ENCODE measurements at places on chromosomes 3 and 15. TPM values are rescaled to one million over a fixed set of nuclear protein-coding genes. Genes with fewer than 3 reads are reported as not detected.

The SHC4 gene
- total RNA-seq, result 0.48 TPM

The SAMMSON gene
- total RNA-seq, result not detected

The BBS4 gene
- 21.3 TPM for total RNA-seq

The CCR9 gene
- 0.14 TPM for total RNA-seq

The FAM107A gene
- 15.0 TPM for total RNA-seq

The ST3GAL6 gene
- 2.5 TPM for total RNA-seq

The ZNF385D gene
- 0.41 TPM for total RNA-seq

The CCR1 gene
- total RNA-seq, result not detected

The DNAH12 gene
- total RNA-seq, result not detected

The RNU5B-1 gene
- not detected for total RNA-seq

The CCDC32 gene
- total RNA-seq, result 39.2 TPM

The SPINK8 gene
- total RNA-seq, result not detected

The ZMYND10 gene
- not detected for total RNA-seq

The MYL3 gene
- 16.1 TPM for total RNA-seq

The SLC35G2 gene
- total RNA-seq, result 0.68 TPM

The ZBTB47 gene
- total RNA-seq, result 13.7 TPM

The KLHL6 gene
- total RNA-seq, result 0.60 TPM

The SMCO1 gene
- total RNA-seq, result not detected

The CAMK2N2 gene
- not detected for total RNA-seq

The HDC gene
- 0.64 TPM for total RNA-seq

The CACNA1D gene
- total RNA-seq, result 20.9 TPM

The RASGRP1 gene
- total RNA-seq, result 0.40 TPM

The CLDN1 gene
- not detected for total RNA-seq

The TM4SF18 gene
- 0.80 TPM for total RNA-seq

The IL17RB gene
- total RNA-seq, result 36.5 TPM

The GOLGA6L7 gene
- not detected for total RNA-seq

The COL8A1 gene
- total RNA-seq, result 10.5 TPM

The GOLGA8J gene
- total RNA-seq, result not detected

The GRK7 gene
- not detected for total RNA-seq

The TTLL13 gene
- 0.27 TPM for total RNA-seq

The GHRL gene
- total RNA-seq, result 8.2 TPM

The ZNF501 gene
- total RNA-seq, result 1.1 TPM

The ACAD11 gene
- 56.7 TPM for total RNA-seq
